Uterus (tissue), 4 donors: ENCODE measurements at places on chromosomes 6 and 20. TPM values are rescaled to one million over a fixed set of nuclear protein-coding genes. Genes with fewer than 3 reads are reported as not detected.

- no peak overlapping the region for H3K4me3 ChIP-seq
- H3K36me3 ChIP-seq, result no peaks in the 10 kb centered on the region
- no peak overlapping the region for H3K27ac ChIP-seq
- H3K27me3 ChIP-seq, result no peaks in the 10 kb centered on the region
- no peak for DNase-seq
Observed at GRCh38 chr20:32236048-32236533, 28.4 kb downstream of the POFUT1 start.

Gene TREML1
- total RNA-seq, result not detected

DNA sequence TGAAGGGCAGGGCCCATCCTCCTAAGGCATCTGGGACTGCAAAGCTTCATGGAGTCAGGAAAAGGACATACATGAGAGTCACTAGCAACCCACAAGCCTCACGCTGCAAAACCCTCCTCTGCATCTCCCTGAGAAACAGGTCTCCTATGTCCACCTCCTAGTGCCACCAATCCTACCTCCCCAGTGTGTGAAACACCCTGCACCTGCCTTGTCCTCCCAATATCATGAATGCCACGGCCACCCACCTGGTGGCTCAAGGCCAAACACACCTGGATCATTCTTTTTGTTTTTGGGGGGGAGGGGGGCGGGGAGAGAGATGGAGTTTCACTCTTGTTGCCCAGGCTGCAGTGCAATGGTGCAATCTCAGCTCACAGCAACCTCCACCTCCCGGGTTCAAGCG is 90.5 kb downstream of the ZMYND8 start:
- H3K4me1 ChIP-seq, result no peaks in the 10 kb centered on the region
- H3K36me3 ChIP-seq, result no peaks in the 10 kb centered on the region
- no peak for DNase-seq

DNA sequence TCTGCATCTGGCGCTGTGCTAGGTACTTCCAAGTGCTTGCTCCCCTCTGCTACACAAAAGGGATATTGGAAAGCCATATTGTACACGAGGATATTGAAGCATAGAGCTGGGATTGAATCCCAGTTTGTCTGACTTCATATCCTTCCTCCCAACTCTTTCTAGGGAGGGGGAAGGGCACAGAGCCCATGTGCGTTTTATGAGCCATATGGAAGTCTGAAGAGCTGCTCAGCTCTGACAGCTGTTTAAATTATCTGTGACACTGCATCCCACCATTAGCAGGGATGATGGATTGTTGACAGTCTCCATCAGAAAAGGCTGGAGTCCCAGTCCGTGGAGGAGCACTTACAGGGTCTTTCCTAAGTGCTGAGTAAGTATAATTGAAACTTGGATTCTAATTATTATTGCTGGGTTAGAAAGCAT is 18.4 kb downstream of the TIAM2 start:
- no peak overlapping the region for H3K4me3 ChIP-seq
- H3K27me3 ChIP-seq, result no peaks in the 10 kb centered on the region
- no peak for DNase-seq
- no peaks in the 10 kb centered on the region for H3K4me1 ChIP-seq
- H3K27ac ChIP-seq, result no peak overlapping the region
- H3K36me3 ChIP-seq, result no peaks in the 10 kb centered on the region

- H3K27ac ChIP-seq, result no peak overlapping the region
- no peak overlapping the region for H3K4me3 ChIP-seq
- no peaks in the 10 kb centered on the region for H3K36me3 ChIP-seq
- H3K27me3 ChIP-seq, result no peaks in the 10 kb centered on the region
- no peak for DNase-seq
Observed at GRCh38 chr20:8981482-8981881, 87.4 kb upstream of the PLCB4 start.

DNA sequence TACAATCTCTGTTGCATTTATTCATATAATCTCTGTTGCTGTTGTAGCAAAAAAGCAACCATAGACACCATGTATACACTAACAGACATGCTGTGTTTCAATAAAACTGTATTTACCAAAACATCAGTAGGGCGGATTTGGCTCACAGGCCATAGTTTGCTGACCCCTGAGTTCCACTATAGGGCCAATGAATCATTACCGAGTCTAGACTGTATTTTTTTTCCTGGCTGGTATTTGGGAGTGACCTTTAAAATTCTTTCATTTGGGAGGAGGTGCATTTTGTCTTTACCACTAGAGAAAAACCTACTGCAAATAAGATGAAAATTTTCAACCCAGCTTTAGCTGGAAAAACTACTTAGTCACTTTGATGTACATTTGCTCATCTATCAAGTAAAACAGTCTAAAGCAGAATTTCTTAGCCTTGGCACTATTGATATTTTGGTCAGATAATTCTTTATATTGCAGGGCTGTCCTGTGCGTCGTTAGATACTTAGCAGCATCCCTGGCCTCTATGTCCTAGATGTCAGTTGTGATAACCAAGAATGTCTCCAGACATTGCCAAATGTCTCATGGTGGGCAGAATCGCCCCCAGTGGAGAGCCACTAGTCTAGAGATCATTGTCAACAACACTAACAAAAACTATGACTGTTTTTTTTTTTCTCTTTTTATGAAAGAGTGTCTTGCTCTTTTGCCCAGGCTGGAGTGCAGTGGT is 39.5 kb downstream of the DCBLD1 start:
- no peak overlapping the region for H3K4me3 ChIP-seq
- H3K36me3 ChIP-seq, result no peaks in the 10 kb centered on the region
- no peaks in the 10 kb centered on the region for H3K4me1 ChIP-seq
- DNase-seq, result no peak
- no peak overlapping the region for H3K27ac ChIP-seq

Gene EPHA7
- 46.8 TPM for total RNA-seq
